NCI-H226 (cell line): ENCODE measurements at places on chromosomes 5 and 9.

DNA sequence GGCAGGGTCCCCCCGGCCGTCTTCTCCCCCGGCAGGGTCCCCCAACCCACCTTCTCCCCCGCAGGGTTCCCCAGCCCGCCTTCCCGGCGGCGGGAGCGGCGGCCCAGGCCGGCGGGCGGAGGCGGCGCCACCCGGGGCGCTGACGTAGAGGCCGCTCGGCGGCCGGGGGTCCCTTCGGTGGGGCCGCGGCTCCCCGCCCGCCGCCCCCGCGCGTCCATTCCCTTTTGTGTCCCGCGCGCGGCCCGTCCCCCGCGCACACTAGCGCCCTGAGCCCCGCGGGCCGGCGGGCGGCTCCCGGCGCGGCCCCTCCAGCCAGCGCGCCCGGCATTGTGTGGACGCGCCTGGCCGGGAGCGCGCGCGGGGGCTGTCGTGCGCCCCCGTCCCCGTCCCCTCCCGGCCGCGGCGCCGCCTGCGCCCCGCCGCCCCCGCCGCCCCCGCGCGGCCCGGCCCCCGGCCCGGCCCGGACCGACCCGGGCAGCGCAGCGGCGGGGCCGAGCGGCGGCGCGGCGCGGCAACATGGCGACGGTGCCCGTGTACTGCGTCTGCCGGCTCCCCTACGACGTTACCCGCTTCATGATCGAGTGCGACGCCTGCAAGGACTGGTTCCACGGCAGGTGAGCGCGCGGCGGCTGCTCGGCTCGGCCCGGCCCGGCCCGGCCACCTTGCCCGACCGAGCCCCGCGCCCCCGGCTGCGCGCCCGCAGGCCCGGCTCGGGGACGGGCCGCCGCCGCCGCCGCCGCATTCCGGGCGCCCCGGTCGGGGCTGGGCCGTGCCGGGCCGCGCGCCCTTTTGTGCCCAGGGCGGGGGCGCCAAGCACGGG is at the start of gene PHF2:
TSS of gene PHF2 (plus strand) at position 327 of the 820 bp plus-strand sequence. CDS start at position 517, 190 bp downstream.
- no peak for DNase-seq

DNA sequence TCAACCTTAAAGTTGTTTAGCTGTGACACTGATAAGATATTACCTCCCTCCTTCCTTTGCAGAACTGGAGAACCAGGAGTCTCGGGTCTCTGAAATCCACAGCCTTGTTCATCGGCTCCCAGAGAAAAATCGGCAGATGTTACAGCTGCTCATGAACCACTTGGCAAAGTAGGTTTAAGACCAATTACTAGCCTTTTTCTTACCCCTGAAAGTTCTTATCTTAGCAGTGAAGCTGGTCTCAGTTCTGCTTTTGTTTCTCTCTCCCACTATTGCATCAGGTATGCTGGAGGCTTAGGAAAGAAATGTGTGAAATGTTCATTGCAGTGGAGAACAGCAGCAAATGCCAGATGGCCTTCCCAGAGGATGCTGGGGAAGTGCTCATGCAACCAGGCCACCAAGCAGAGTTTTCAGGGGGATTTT is 287.4 kb downstream of the ARHGAP26 start:
- DNase-seq: peak; percentile 47

GRCh38 chr9:69674716-69675438 is 2.7 kb upstream of the APBA1 start:
- DNase-seq: no peak

- DNase-seq: no peak
Observed at GRCh38 chr5:60546207-60546606, 153.8 kb downstream of the DEPDC1B start.

DNA sequence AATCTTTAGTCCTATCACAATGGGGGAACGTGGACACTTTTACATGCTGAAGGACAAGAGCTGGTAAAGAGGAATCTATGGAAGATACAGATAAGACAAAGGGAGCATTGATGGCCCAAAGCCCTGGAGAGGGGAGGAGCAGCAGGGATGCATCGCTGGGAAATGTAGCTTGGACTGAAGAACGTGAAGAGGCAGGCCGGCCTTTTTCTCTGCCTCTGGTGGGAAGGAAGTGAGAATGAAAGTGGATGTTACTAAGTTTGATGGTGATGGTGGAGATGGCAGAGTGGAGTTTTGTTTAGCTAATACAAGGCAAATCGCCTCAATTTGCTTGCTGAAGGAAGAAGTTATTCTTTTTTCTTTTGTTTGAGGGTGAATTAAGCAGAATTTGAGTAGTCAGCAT is 124.6 kb upstream of the TAF11L2 start:
- no peak for DNase-seq

- no peak for DNase-seq
Observed at GRCh38 chr5:80216096-80216495, 39.8 kb downstream of the SERINC5 start.

- DNase-seq: no peak
Observed at GRCh38 chr9:91421971-91422757, 1.5 kb downstream of the NFIL3 start.

GRCh38 chr9:38067859-38068681 is 957 bp downstream of the SHB start:
- DNase-seq: no peak

GRCh38 chr5:90092734-90093133 is 316.8 kb downstream of the CETN3 start:
- DNase-seq: no peak

- DNase-seq: no peak
Observed at GRCh38 chr9:76116913-76117312, 226.4 kb downstream of the PCSK5 start.

GRCh38 chr9:70556771-70557170 is 142.3 kb upstream of the KLF9 start:
- DNase-seq: no peak

- peak; percentile 86 for DNase-seq
Observed at GRCh38 chr9:108439947-108440346, 415.8 kb downstream of the ACTL7B start.

DNA sequence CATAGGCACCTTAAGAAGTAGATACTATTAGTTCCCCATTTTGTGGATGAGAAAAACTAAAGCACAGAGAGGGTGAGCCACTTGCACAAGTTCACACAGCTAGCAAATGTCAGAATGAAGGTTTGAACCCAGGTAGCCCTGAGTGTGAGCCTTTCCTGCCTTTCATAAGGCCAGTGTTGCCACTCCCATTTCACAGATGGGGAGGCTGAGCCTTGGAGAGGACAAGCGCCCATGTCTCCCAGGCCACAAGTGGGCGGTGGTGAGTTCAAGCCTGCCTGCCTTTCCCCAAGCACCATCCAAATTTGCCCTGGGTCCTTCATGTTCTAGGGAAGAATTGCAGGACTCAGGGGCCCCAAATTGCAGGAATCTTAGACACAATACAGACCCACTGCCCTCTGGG is 50.6 kb downstream of the LHX2 start:
- DNase-seq: no peak

GRCh38 chr9:132185073-132186009 is 23.5 kb downstream of the NTNG2 start:
- DNase-seq: no peak
